ENCODE measurements at places on chromosomes 1 and 21.

DNA sequence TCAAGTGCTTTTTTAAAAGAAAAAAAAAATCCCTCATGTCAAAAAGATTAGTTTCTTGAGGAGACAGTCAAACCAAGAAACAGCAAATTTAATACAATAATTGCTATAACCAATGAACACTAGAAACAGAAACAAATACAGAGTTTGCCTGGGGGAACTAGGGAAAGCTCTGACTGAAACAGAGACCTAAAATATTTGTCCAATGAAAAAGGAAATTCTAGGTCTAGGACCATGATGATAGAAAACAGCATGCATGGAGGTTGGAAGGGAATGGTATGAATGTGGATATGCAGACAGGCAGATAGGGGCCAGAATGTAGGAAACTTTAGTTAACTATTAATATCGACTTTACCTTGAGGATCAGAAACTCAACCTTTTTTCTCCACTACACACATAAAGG lies 31.4 kb downstream of the RNF115 start:
- no peaks in the 10 kb centered on the region for H3K4me1 ChIP-seq
- no peak overlapping the region for H3K27ac ChIP-seq
- H3K27me3 ChIP-seq = no peaks in the 10 kb centered on the region
- no peak for DNase-seq

GRCh38 chr1:231678011-231678432 lies 51.4 kb downstream of the DISC1 start:
- DNase-seq = no peak
- no peaks in the 10 kb centered on the region for H3K36me3 ChIP-seq
- no peaks in the 10 kb centered on the region for H3K27me3 ChIP-seq
- no peak overlapping the region for H3K4me3 ChIP-seq
- H3K4me1 ChIP-seq = no peaks in the 10 kb centered on the region

- no peak overlapping the region for H3K27ac ChIP-seq
- H3K36me3 ChIP-seq = no peaks in the 10 kb centered on the region
- no peaks in the 10 kb centered on the region for H3K4me1 ChIP-seq
- H3K4me3 ChIP-seq = no peak overlapping the region
- no peaks in the 10 kb centered on the region for H3K27me3 ChIP-seq
These were observed 104.5 kb upstream of the PKN2 start for GRCh38 chr1:88579598-88579997.

DNA sequence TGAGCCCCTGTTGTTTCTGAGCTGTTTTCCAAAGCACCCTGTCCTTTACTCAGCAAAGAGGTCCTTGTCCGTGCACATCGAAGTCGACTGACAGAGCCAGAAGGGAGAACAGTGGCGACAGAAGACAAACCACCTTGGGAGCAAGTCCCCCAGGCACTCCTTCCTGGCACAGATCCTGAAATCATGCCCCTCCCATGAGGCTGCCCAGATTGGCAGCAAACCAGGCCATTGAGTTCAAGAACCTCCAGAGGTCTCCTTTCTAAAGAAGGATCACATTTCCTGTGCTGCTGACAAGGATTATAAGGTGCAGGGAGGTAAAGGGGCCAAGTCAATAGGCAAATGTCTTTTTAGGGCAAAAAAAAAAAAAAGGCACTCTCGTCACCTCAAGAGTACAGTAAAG lies 84.7 kb upstream of the HIVEP3 start:
- no peaks in the 10 kb centered on the region for H3K4me1 ChIP-seq
- H3K27me3 ChIP-seq = no peaks in the 10 kb centered on the region
- H3K36me3 ChIP-seq = no peaks in the 10 kb centered on the region
- no peak for DNase-seq

DNA sequence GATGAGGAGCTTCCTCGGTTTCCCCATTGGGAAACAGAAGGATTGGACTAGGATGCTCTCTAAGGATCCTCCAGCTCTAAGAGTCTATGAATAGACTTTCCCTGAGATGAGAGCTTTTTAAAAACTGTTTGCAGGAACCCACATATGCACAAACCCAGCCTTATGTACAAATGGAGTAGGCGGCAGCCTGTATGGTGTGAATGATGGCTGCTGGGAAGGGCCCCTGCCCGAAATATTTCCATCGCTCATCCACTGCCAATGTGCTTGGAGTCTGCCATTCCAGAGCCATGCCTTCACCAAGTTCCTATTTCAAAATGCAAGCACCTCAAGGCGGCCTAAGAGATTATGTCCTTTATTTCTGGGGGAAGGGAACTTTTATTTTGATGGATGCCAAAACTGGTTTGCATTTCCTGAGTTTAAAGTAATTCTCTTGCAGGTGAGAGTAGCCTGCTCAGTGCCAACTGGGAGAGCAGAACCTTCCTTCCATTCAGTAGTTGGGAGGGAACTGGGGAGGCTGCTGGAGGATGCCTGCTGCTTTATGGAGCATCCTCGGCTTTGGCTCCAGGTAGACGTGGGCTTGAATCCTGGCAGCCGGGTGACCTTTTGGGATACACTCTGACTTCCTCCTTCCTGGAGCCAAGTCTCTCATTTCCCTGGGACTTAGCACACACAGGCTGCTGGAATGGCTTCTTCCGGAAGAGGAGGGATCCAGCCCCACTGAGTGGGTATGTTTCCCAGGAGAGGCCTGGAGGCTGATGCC lies 165.9 kb downstream of the ACTL8 start:
- no peaks in the 10 kb centered on the region for H3K36me3 ChIP-seq
- no peaks in the 10 kb centered on the region for H3K4me1 ChIP-seq
- peak; percentile 25 for DNase-seq
- H3K27ac ChIP-seq = no peak overlapping the region

DNA sequence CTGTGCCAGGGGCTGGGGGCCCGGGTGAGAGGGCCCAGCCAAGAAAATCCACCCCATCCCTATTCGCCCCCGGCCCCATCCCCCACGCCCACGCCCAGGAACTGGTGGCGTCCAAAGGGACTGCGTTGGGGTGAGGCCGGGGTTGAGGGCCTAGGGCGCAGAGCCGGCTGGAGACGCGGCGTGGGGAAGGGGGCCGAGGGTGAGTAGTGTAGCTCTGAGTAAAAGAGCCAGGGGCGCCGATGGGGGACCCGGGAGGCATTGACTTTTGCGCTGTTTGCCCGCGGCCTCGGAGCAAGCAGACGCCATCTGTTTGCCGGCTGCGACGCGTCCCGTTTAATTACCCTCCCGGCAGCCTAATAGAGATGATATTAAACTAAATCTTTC lies 3.5 kb upstream of the DMRTA2 start:
- H3K4me1 ChIP-seq = peaks cover 61% of the 10 kb centered on the region
- no peak overlapping the region for H3K4me3 ChIP-seq
- DNase-seq = no peak
- no peak overlapping the region for H3K27ac ChIP-seq
- H3K36me3 ChIP-seq = no peaks in the 10 kb centered on the region

GRCh38 chr1:201741763-201742342 lies 87.1 kb upstream of the IPO9 start:
- peaks cover 5% of the 10 kb centered on the region for H3K27me3 ChIP-seq
- DNase-seq = no peak
- H3K27ac ChIP-seq = no peak overlapping the region
- H3K4me3 ChIP-seq = no peak overlapping the region
- peaks cover 46% of the 10 kb centered on the region for H3K4me1 ChIP-seq

DNA sequence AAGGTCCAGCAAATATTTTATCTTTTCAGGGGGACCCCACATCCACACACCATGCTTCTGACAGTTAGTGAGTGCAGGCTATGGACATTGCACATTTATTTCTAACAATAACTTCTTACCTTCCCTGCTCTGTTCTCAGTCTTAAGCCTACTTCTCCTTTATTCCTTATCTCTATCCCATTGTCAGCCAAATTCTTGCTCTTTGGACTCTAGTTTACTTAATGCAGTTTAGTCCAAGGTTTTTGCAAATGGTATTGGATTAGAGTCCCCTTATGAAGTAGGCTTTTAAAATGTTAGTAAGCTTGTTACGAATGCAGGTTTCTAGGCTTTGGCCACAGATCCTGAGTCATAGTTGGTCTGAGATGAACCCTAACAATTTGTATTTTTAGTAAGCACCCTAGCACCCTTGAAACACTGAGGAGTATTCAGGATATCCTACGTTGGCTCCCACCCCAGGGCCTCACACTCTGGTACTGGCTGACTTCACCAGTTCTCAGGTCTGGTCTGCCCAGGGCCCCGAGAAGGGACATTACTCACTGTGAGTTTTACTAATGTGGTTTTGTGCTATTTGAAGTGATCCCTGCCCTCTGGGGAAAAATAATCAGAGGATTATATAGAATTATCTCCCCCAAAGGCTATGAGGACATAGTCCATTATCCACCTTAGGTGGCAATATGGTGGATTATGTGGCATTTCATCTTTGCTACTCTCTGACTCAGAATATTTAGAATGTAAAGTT lies 239.5 kb downstream of the TGFB2 start:
- no peak overlapping the region for H3K27ac ChIP-seq
- H3K27me3 ChIP-seq = no peaks in the 10 kb centered on the region
- no peaks in the 10 kb centered on the region for H3K4me1 ChIP-seq
- DNase-seq = no peak

DNA sequence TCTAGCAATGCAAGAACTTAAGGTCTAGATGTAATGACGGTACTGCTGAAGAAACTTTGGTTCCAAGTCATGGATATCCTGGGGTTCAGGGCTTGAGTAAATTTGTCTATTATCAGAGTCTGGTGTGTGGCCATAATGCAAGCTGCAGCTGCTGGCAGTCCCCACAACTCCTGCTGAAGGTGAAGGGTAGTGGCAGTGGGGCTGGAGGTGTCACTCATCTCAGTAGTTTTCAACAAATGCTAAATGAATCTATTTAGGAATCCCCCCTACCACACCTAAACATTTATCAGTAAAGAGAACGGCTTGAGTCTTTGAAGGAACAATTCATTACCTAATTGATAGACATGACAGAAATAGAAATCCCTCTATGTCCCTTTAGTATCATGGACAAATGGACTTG lies 99.2 kb upstream of the GNG4 start:
- no peak overlapping the region for H3K27ac ChIP-seq
- H3K4me3 ChIP-seq = no peak overlapping the region
- peaks cover 10% of the 10 kb centered on the region for H3K4me1 ChIP-seq
- no peaks in the 10 kb centered on the region for H3K27me3 ChIP-seq
- peaks cover 8% of the 10 kb centered on the region for H3K36me3 ChIP-seq

GRCh38 chr1:40861224-40862003 lies 749 bp downstream of the CITED4 start:
- H3K36me3 ChIP-seq = no peaks in the 10 kb centered on the region
- H3K27ac ChIP-seq = peak overlapping the region; percentile 68
- peak overlapping the region; percentile 69 for H3K4me3 ChIP-seq
- peaks cover 16% of the 10 kb centered on the region for H3K4me1 ChIP-seq
- H3K27me3 ChIP-seq = no peaks in the 10 kb centered on the region

DNA sequence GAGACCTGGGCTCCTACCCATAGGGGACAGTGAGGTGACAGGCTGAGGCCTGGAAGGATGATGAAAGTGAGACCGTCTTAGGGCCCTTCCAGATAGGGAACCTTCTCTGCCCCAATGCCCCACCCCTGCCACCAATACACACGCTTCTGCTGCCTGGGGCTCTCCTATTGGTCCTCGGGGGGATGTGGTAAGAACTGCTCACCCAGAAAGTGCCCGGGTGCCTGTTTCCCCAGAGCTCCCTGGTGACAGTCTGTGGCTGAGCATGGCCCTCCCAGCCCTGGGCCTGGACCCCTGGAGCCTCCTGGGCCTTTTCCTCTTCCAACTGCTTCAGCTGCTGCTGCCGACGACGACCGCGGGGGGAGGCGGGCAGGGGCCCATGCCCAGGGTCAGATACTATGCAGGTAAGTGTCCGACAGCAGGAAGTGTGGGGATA lies 948 bp downstream of the SEMA4A start:
- peak overlapping the region; percentile 76 for H3K27ac ChIP-seq
- H3K4me1 ChIP-seq = peaks cover 100% of the 10 kb centered on the region
- H3K27me3 ChIP-seq = no peaks in the 10 kb centered on the region
- H3K36me3 ChIP-seq = no peaks in the 10 kb centered on the region
- H3K4me3 ChIP-seq = peak overlapping the region; percentile 27
- DNase-seq = peak; percentile 95

DNA sequence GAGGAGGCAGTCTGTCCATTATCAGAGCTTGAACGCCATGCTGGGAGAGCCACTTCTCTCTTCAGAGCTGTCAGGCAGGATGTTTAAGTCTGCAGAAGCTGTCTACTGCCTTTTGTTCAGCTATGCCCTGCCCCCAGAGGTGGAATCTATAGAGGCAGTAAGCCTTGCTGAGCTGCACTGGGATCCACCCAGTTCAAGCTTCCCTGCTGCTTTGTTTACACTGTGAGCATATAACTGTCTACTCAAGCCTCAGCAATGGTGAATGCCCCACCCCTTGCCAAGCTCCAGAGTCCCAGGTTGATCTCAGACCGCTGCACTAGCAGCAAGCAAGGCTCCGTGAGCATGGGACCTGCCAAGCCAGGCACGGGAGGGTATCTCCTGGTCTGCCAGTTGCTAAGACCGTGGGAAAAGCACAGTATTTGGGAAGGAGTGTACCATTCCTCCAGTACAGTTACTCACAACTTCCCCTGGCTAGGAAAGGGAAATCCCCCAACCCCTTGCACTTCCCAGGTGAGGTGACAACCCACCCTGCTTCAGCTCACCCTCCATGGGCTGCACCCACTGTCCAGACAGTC lies 32.5 kb downstream of the RGS13 start:
- no peaks in the 10 kb centered on the region for H3K36me3 ChIP-seq
- H3K27ac ChIP-seq = no peak overlapping the region
- DNase-seq = no peak
- H3K4me3 ChIP-seq = no peak overlapping the region
- no peaks in the 10 kb centered on the region for H3K27me3 ChIP-seq
- H3K4me1 ChIP-seq = no peaks in the 10 kb centered on the region

DNA sequence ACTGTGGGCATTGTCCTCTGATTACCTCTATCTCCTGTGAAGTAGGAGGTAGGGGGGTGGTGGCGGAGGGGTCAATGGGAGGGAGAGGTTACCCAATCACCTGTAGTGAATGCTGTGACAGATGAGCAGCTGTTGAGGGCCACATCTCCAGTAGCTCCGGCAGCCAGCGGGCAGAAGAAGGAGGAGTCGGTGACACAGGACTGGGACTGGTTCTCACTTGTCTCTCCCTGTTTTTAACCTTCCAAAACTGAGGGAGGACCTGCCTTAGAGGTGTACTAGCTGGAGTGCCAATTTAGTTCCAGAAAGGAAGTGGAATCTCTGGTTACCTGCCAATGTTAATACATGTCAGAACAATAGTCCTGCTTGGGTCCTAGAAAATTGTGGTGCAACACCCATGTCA lies 56.2 kb upstream of the ENAH start:
- no peaks in the 10 kb centered on the region for H3K27me3 ChIP-seq
- H3K27ac ChIP-seq = no peak overlapping the region
- DNase-seq = no peak
- H3K4me3 ChIP-seq = no peak overlapping the region

DNA sequence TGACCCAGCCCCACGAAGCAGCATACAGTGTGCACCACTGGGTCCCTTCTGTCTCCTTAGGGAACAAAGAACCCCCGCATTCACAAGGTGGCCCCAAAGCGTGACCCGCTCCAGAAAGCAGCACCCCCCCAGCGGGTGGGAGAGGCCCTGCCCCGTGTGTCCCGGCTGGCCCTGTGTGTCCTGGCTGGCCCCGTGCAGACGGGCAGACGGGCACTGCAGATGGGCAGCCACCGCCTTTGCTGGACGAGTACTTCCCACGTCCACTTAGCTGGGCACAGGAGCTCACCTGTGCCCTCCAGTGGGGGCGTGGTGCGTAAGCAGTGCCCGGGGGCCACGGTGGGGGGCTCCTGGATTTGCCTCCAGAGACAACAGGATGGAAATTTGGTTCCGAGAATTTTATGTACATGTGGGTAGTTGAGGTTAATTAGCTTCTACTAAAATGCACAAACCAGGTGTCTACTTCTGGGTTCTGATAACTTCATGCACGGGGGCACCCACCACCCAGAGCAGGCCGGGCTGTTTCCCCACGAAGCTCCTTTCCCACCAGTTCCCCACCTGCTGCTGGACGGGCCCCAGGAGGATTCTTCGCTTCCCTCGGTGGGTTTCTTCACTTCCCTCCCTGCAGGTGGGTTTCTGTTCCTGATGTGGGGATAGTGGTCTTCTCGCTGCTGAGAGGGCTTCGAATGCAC lies 33.2 kb upstream of the SLC19A1 start:
- peak; percentile 68 for DNase-seq
- no peaks in the 10 kb centered on the region for H3K27me3 ChIP-seq
- no peaks in the 10 kb centered on the region for H3K4me1 ChIP-seq
- no peaks in the 10 kb centered on the region for H3K36me3 ChIP-seq
